ENCODE measurements at places on chromosomes 2 and 18.

GRCh38 chr2:15408759-15409158, 152.4 kb downstream of the NBAS start:
- DNase-seq: no peak

DNA sequence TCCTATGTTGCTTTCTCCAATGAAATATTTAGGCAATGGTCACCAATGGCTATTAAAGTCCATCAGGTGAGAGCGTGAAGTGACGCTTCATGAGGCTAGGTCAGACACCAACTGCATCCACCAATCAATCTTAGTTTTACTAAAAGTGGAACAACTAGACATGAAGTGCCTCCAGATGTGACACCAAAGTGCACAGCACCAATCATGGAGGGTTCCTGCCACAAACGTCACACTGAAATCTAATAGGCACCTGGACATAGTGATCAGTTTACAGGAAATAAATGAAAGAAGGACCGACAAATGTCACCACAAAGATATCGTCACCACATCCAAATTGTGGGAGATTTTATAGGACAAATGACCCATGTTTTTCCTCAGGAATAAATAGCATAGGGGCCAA, 70.5 kb downstream of the PSMG2 start:
- no peak for DNase-seq

DNA sequence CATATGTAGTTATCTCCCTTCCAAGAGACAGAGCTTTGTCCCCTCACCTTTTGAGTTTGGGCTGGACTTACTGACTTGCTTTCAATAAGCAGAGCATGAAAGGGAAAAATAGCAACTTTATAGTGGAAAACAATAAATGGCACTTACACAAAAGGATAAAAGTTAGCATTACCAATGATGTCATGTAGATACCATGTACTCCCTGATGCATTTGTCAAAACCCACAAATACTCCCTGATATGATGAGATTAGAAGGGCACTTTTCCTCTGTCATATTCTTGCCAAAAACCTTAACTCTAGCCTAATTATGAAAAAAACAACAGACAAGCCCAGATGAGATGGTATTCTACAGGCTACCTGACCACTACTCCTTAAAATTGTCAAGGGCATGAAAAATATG, 16.0 kb downstream of the HIBCH start:
- no peak for DNase-seq

DNA sequence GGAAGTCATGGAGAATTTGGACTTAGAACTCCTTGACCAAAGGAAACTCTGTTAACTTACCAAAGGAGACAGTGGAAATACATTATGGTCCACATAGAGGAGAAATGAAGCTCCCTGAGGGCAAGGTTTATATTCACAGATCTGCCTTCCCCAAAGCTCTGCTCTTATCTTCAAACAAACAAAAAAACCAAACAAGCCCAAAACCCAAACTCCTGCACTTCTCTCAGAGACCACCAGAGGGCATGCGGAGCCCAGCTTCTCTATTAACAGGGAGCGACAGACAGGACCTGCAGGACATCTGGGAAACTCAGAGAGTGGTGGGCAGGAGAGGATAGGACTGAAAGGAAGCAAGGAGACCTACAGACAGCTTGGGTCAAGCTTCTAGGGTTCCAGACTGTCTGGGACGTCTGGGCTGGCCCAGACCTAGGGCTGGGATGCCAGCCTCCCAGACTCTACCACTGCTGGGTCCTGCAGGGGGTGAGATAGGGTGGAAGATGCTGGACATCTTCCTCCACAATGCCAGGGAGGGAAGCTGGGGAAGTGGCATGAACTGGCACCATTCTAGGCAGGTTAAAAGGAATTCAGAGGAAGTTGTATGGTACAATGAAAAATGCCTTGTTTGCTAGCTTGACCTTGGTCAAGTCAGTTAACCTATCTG, 4.0 kb upstream of the WNT10A start:
- DNase-seq: peak; percentile 50

DNA sequence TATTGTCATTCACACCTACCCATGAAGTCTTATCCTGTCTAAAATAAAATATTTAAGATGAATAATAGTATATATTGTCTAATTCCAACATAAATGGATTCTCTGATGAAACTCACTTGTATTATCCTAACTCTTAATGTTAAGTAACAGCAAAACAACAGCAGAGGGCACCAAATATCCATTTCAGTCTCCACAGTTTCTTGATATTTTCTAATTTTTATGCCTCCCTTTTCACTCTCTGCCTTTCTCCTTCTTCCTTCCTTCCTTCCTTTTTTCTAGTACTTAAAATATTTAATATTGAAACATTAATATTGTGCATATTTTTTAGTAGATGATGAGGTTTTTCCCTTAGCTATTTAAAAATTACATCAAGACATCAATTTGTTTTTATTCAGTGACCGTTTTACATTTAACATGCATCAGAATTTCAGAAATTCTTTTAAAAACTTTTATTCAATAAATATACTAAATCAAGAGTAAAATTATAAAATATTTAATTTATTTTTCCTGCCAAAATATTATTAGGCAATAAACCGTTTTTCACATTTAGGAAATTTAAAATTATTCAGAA, 97.6 kb downstream of the WDR7 start:
- DNase-seq: peak; percentile 71

DNA sequence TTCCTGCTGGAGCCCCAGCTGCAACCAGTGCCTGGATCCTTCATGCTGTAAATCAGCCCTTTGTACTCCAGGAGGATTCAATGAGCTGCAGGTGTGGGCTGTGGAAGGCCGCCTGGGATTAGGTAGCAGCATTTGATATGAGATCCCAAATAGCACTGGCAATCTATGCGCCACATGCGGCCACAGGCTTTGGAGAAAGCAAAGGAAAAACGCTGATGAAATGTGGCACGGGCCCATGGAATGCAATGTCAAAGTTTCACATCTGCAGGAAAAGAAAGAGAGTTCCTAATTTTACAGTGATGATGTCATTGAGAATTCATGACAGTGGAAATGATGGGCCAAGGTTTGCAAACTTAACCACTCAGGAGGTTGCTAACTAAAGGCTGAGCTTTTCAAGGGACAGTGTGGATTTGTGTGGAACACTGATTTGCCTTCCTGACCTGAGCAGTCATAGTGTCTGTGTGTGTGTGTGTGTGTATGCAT, 216.4 kb upstream of the OSR1 start:
- DNase-seq: peak; percentile 59

GRCh38 chr2:119174216-119174992, 15.9 kb upstream of the C1QL2 start:
- DNase-seq: no peak

GRCh38 chr2:239196474-239197021, 204.3 kb downstream of the HDAC4 start:
- DNase-seq: no peak

DNA sequence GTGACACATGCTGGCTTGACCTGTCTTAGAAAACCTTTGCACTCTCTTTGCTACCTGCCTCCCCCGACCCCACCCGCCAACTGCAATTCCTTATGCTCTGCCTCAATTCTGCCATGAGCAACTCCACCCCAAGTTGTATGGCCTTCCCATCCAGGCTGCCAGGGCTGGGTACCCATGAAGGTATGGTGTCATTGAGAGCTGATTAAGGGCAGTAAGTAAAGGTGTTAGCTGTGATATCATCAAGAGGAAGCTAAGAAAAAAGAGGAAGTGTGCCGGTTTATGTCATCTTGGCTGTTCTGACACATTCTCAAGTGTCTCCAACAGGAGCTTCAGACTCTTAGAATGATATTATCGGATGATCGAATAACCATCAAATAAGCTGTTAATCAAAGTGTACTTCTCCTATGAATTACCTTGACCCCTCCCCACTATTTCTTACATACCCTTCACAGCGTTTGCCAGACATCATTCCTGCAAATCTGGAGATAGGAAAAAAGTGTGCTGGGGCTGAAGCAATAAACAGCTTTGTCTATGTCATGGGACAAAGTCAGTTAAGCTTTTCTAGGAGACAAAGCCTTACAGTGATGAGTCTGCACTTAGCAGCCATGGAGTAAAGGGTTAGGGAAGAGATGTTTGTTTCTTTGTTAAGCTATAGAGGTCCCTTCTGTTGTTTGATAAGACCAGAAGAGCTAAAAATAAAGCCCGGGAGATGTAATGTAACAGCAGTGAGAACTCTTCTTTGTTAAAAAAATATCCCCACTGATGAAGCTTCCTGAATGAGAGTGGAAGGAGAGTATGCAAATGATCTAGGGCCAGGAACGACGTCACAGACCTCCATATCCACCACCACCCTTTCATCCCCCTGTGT, 40.4 kb upstream of the SMAD2 start:
- DNase-seq: no peak

DNA sequence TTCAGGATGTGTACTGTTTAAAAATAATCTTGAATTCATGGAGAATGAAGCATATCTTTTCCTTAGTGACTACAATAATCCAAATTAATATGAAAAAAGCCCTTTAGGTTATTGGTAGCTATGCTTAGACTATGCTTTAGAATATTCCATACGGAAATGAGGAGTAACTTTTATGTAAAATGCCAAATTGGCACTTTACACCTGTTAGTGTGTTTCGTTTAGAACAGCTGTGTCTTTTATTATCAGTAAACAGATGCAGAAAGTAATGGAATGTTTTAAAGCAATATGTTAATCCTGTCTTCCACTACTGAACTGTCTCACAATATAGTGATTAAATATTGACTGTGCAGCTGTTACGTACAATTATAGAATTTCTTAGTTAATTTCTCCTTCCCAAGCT, 129.6 kb downstream of the PMS1 start:
- DNase-seq: no peak

DNA sequence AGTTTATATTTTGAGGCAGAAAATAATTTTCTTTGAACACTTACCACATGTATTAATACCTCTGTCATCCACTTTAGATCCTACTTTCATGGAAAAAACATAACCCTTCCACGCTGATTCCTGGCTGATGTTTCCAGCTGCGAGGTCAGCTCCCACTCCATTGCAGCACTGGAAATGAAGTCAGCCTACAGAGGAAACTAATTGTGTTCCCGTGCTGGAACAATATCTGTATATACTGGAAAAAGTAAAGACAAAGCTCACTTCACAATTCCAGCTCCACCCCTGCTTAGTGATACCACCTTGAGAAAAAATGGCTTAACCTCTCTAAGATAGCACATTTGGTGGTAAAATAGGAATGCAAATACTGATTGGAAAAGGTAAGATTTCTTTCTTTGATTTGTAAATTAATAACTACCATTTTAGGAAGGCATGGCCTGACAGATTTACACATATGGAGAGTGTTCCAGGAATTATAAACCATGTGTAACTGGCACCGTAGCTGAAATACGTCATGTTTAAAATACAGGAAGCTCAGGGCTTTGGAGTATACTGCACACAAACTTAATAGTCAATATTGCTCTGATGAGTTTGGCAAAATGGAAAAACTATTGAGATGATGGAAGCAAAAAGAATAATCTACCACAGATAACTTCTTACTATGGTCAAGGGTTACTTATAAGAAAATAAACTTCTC, 90.0 kb downstream of the TRIB2 start:
- DNase-seq: no peak

- DNase-seq: no peak
Measured at GRCh38 chr2:132974467-132975095, 304.6 kb upstream of the LYPD1 start.

DNA sequence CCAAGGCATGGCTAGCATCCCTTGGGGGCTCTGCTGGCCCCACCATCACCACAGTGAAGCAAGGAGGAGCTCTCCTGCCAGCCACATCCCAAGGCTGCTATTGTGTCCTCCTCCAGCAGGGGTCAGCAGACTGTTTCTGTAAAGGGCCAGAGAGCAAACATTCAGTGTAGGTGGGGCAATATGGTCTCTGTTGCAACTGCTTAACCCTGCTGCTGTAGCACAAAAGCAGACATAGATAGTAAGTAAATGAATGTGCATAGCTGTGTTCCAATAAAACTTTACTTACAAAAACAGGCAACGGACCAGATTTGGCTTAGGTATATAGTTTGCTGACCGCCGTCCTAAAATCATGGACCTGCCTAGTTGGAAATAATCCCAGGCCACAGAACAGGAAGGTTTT, 36.4 kb upstream of the ZBTB7C start:
- DNase-seq: peak; percentile 83

DNA sequence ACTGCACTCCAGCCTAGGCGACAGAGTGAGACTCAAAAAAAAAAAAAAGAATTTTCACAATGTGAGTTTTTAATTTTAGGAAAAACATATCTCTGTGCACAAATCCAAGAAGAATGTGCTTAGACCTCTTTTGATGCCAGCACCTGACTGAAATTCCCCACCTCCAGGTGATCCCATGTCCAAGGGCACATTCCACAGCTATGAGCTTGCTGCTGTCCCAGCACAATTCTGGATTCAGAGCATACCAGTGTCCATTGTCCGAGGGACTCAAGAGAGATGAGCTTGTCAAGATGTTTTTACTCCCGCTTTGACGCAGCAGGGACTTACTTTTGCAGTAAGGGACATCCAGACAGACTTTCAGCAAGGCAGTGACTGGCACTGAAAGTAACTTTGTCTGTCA, 489.1 kb upstream of the ACVR2A start:
- DNase-seq: no peak

- DNase-seq: peak; percentile 59
Measured at GRCh38 chr2:44955593-44956392, 14.3 kb downstream of the SIX3 start.

- DNase-seq: no peak
Measured at GRCh38 chr2:17805166-17805565, 11.1 kb upstream of the MSGN1 start.

DNA sequence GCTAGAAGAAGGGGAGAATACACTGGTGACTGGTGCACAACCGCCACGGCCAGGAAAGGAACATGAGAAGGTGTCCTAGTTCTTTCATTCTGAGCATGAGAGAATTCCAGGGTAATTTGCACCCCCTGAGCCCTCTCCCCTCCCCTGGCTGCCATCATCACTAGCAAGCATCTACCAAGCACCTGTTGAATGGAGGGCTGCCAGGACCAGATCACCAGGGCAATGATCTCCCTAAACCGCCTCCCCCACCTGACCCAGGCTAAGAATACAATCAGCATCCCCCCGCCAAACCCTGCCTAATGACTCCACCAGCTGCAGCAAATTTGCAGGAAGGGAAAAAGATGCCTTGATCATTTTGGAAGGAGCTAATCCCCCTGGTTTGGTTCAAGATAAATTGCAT, 100.2 kb downstream of the STPG4 start:
- DNase-seq: no peak

DNA sequence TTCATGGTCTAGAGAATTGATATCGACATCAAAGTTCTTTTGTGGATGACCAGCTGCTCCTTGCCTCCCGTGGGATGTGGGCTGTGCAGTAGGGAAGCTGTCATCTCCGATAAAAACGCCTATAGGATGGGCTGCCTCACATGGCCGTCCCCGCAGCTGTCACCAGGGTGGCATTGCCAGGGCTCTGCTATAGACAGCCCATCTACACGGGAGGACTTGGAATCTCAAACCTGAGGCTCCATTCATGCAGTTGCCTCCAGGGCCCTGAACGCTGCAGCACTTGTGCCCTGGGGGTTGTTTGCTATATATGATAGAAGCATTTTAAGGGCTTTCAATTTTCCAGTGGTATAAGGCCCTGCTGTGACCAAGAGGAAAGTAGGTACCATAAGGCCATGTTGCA, 183.1 kb downstream of the MYCN start:
- DNase-seq: no peak

- DNase-seq: no peak
Measured at GRCh38 chr2:233449921-233450863, 95.9 kb downstream of the DGKD start.
